ENCODE measurements at places on chromosomes 7 and 10. TPM values are rescaled to one million over a fixed set of nuclear protein-coding genes. Genes with fewer than 3 reads are reported as not detected.

TRIM56 gene
- total RNA-seq, result 16.9 TPM

CNNM1 gene
- 0.14 TPM for total RNA-seq

ZNF783 gene
- total RNA-seq, result 7.2 TPM

KLF14 gene
- not detected for total RNA-seq

STEAP2 gene
- total RNA-seq, result 8.2 TPM

FAM24B gene
- total RNA-seq, result 14.1 TPM

DENND2A gene
- total RNA-seq, result not detected

CPEB3 gene
- total RNA-seq, result 2.0 TPM

IFIT1 gene
- total RNA-seq, result 1.5 TPM

KCND2 gene
- total RNA-seq, result not detected

PLCE1 gene
- total RNA-seq, result under 0.01 TPM

ARHGEF35 gene
- 0.53 TPM for total RNA-seq

C10orf62 gene
- not detected for total RNA-seq

HMX2 gene
- not detected for total RNA-seq

SEMA4G gene
- 1.6 TPM for total RNA-seq

PLXNA4 gene
- 36.0 TPM for total RNA-seq

SPDYE8 gene
- not detected for total RNA-seq

RTKN2 gene
- total RNA-seq, result 0.80 TPM

ANKRD30A gene
- total RNA-seq, result not detected

C10orf67 gene
- not detected for total RNA-seq

ZNF485 gene
- 2.4 TPM for total RNA-seq

LRGUK gene
- 0.13 TPM for total RNA-seq

UBN2 gene
- 11.3 TPM for total RNA-seq

SPDYE1 gene
- 0.07 TPM for total RNA-seq

TRDMT1 gene
- total RNA-seq, result 17.8 TPM

SAMD8 gene
- total RNA-seq, result 39.1 TPM

FKBP9 gene
- 95.6 TPM for total RNA-seq

ZNF775 gene
- 5.1 TPM for total RNA-seq

WDR86 gene
- total RNA-seq, result not detected

WNT8B gene
- total RNA-seq, result not detected

AKR1C8 gene
- total RNA-seq, result not detected

PCLO gene
- total RNA-seq, result 0.72 TPM

YWHAG gene
- 213 TPM for total RNA-seq

FGFBP3 gene
- total RNA-seq, result 0.27 TPM

XRCC2 gene
- total RNA-seq, result 17.3 TPM

EFCAB10 gene
- not detected for total RNA-seq

BMS1 gene
- total RNA-seq, result 34.5 TPM

FASTK gene
- total RNA-seq, result 50.1 TPM

NEUROD6 gene
- total RNA-seq, result not detected

ODAD2 gene
- total RNA-seq, result 0.27 TPM

LIPM gene
- total RNA-seq, result not detected

GHRHR gene
- total RNA-seq, result not detected

BMPER gene
- total RNA-seq, result 0.50 TPM

NEBL gene
- total RNA-seq, result 2.2 TPM

MBLAC1 gene
- 1.3 TPM for total RNA-seq

ACHE gene
- 0.13 TPM for total RNA-seq

C1QL3 gene
- 0.14 TPM for total RNA-seq

TMEM26 gene
- 0.07 TPM for total RNA-seq

GJC3 gene
- total RNA-seq, result not detected

TBRG4 gene
- total RNA-seq, result 69.2 TPM

CUZD1 gene
- 2.1 TPM for total RNA-seq

PRLHR gene
- not detected for total RNA-seq

ECD gene
- total RNA-seq, result 64.5 TPM

CALML3 gene
- not detected for total RNA-seq

LIPF gene
- total RNA-seq, result not detected

AGFG2 gene
- 36.8 TPM for total RNA-seq

GCK gene
- 0.14 TPM for total RNA-seq

MBL2 gene
- not detected for total RNA-seq
